ENCODE measurements at places on chromosomes 2 and 18. TPM values are rescaled to one million over a fixed set of nuclear protein-coding genes. Genes with fewer than 3 reads are reported as not detected.

DNA sequence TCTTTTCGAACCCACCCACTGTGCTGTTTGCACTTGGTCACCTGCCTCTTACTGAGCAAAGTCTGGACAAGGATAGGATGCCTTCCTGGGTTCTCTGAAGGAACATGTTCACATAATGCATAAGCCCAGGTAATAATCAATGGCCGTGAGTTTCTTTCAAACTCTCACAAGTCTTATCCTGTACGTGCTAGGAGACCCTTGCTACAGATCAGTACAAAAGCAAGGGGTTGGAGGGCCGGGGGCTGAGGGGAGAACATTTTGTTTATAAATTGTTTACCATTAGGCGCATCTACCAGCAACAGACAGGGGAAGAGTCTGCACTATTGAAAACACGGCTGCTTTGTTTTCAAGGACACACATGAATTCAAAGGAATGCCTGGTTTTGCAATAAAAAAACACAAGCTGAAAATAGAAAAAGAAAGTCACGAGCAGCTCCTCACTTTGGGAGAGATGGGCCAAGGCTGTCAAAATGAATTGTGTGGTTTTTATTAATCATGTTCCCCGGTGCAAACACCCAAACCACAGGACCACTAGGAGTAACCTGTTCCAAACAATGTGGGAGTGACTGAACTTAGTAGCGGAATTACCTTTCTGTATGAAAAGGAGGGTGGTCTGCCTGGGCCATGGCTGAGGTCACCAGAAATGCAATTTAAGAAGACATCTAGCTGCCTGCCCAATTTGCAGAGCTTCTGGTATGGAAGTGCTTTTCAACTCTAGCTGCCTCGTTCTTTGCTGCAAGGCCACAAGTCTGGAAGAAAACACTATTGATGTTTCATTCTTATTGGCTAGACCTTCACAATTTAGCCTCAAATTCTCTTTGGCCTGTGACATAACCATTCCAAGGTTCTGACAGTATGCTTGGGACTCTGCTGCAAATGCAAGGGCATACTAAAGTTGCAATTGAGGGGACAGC lies 73.5 kb downstream of the CCBE1 start:
- DNase-seq = no peak

DYNAP gene
- not detected for total RNA-seq

AKAIN1 gene
- total RNA-seq = not detected

- no peak for DNase-seq
Measured at GRCh38 chr2:180513389-180513788, 467.0 kb upstream of the UBE2E3 start.

DNA sequence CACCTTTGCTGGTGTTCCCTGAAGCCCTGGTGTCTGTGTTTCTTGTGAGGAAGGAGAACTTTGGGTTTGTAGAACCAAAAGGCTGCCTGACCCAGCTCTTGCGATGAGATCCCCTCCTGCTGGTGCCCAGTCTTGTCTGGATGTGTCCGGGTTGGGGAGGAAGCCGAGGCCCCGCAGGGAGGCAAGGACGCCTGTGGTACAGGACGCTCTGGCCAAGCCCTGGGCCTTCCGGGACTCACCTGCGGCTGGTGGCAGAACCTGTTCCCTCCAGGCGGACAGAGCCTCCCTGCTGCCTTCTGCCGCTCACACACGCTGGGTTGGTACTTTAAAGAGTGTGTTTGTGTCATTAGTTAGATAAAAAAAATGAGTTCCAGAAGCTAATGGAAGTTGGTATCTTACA lies 616.2 kb downstream of the GALR1 start:
- DNase-seq = no peak

- DNase-seq = no peak
Measured at GRCh38 chr2:127386246-127386645, 1.5 kb downstream of the MAP3K2 start.

PRSS56 gene
- total RNA-seq = not detected

SPR gene
- 4.4 TPM for total RNA-seq

DNA sequence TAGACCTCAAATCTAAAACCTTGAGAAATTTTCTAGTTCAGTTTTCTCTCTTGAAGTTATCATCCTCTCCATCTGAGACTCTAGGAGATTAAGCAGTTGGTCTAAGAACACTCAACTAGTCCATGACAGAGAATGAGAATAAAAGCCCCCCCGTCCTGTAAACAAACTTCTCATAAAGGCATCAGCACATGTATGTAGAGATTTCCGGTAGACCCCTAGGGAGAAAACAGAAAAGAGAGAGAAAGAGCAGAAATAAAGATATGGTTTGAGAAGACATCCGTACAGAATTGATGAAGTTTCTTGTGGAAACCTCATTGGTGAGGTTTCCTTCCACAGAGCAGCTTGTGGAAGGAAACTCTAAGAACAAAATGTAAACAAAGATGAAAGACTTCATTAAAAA lies 3.2 kb upstream of the GPR155 start:
- no peak for DNase-seq

IL1RL2 gene
- total RNA-seq = not detected

CTLA4 gene
- not detected for total RNA-seq

- DNase-seq = no peak
Measured at GRCh38 chr2:200962811-200963123, 693 bp downstream of the ORC2 start.

DNA sequence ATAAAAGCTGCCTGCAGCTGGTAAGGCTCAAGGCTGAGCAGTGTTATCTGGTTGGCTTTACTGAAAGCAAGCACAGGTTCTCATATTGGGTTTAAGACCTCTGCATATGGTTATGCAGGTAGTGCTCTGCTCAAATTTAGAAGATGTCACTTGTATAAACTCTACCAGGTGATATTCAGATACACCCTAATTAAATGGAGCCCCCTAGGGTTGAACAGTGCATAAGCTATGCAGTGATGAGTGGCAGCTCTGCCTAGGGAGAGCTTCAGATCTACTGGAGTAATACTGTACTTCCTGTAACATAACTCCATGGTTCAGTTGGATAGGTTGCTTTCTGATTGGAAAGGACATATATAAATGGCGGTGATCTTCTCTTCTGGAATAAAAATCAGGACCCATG lies 222.7 kb downstream of the CYRIA start:
- no peak for DNase-seq

DNA sequence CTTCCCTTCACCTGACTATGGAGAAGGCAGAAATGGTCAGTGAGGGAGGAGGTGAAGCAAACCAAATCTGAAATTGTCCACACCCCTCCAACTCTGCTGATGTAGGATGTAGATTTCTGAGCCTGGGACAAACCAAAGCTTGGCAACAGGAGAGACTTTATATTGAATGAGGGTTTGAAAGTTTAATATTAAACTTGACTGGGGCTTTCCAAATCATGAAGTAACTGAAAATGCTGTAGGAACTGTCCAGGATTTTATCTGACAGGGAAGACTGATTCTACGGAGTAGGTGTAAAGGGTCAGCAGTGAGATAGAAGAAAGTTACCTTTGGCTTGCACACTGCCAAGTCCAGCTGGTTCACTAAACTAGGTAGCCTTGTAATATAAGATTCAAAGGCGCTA lies 194.5 kb downstream of the TDRD15 start:
- no peak for DNase-seq

GRCh38 chr2:30747206-30747605 lies 60.0 kb downstream of the CAPN13 start:
- DNase-seq = no peak

- DNase-seq = peak; percentile 70
Measured at GRCh38 chr2:626491-627339, 50.5 kb downstream of the TMEM18 start.

DNA sequence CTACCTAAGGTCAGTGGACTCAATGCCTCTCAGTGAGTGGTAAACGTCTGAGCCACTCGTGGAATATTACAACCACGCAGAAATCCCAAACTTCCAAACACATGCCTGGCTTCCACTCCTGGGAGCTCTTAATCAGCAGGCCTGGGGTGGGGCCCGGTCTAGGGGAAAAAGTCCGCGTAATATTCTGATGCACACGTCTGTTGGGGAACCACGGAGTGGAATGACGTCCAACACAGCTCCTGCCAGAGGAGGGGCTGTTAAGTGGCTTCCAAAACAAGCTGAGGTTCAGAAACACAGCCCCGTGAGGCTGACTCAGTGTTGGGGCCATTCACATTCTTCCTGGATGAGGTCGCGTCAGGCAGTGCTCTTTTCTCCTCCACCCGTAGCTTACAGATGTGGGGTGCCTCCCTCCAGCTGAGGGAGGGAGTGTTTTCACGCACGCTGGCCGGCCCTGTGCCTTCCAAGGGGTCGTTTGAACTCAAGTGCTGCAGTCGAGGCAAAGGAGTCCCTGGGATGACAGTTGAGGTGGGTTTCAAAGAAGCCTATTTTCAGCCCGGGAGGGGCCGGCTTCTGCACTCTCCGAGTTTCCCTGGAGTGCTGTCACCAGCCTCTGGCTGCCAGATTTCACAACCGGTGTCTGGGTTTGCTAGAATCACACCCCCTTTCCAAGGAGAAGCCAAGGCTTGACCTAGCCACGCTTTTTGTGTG lies 73.1 kb downstream of the ACKR3 start:
- DNase-seq = no peak

DNA sequence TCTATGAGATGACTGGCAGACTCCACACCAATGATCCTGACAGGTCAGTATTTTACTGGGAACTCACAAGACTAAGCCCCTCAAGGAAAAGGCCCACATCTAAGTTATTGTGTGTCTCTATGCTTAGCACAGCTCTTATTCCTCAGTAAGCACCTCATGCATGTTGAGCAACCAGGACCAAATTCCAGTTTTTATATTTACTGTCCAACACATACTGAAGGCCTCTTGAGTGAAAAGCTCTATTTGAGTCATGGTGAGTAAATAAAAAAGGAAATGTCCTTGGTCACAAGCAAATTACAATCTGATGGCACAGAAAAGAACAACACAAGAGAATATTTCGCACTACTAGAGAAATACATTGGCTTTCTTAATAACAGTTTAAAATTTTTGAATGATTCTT lies 87.9 kb upstream of the ETAA1 start:
- no peak for DNase-seq

- DNase-seq = no peak
Measured at GRCh38 chr18:56021809-56022195, 433.8 kb upstream of the TCF4 start.

DNA sequence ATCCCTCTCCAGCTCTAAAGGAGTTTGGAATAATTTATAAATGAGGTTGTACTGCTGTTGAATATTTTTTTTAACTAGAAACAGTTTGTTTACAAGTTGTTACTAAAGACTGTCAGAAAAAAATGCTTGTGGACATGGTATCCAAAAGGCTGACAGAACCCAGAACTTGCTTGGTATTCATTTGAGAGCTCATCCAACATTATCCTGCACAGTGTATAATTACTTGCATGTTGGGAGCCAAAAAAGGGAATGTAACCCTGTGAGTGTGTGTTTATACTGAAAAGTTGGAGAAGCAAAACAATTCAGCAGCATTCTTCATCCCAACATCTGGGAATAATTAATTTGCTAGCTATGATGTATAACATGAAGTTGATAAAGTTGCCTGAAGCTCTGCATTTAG lies 42.1 kb upstream of the EHBP1 start:
- DNase-seq = no peak

- no peak for DNase-seq
Measured at GRCh38 chr2:177885828-177886466, 186.6 kb downstream of the PDE11A start.

DNA sequence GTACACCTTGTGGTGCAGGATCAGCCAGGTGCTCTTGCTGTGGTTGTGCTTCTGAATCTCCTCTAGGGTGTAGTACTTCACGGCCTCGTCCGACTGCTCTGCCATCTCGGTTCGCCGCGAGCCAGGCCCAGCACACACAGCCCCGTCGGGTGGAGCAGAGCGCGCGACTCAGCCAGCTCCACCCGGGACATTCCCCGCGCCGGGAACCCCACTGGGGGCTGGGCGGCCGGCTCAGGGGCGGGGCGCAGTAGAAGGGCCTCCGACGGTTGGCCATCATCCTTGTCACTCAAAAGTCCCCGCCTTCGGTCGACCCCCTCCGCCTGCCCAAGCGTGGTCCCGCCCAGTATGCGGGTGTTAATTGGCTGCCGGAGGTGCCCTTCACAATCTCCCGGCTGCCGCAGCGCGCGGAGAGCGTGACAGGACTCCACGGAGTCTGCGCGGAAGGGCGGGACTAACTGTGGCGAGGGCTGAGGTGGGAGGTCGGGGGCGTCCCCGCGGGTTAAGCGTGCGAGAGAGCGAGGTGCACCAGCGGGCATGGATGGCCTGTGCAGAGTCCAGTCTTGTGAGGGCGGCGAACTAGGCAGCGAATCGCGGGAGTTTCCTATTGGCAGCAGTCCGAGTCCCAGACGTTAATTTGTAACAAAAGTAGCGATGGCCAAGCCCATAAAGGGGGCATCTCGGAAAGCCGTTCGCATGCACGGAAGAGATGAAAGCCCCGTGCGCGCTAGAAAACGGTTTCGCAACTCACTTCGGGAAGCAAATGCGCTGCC lies at the start of gene CYB5A:
Gene CYB5A, minus strand, starts transcription at position 193 of the 770 bp plus-strand sequence. Its CDS starts 88 bp downstream, at position 105.
- DNase-seq = peak; percentile 96

DNA sequence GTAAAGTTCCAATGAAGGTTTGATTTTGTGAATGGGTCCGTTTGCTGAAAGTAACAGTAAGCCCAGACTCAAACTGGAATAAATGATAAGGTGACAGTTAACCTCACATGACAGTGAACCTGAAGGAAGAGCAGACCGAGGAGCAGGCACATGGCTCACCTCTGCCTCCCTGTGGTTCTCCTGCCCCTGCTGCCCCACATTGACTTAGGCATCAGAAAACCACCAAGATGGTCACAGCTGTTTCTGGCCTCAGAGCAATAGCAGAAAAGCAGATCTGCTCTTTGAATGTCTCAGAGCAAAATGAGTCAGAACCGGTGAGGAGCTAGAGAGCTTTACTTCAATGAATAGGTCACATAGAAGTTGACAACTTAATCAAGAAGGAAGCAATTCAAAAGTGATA lies 487.6 kb downstream of the METTL4 start:
- peak; percentile 8 for DNase-seq

DNA sequence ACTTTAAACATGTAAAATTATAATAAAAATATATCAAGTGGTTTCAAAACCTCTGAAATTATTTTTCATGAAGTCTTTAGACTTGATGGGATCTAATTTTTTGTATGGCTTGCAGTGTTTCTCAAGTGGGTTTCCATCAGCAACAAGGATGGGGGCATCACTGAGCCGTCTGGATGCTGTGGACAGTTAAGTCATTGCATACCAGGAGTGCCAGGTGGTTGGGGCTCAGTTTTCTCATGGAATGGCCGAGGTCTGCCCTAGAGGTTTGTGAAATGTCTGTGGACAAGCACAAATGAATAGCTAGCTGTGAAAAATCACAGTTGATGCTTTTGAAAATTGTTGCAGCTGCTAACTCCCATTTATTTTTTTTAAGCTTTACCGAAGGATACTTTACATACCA lies 1.7 kb downstream of the PRELID3A start:
- no peak for DNase-seq

- no peak for DNase-seq
Measured at GRCh38 chr2:60857056-60857455, 24.3 kb upstream of the REL start.

GRCh38 chr2:46487667-46488335 lies 8.4 kb downstream of the TMEM247 start:
- DNase-seq = no peak

FECH gene
- total RNA-seq = 10.9 TPM

GRCh38 chr2:191641609-191642008 lies 36.3 kb upstream of the NABP1 start:
- DNase-seq = no peak

- no peak for DNase-seq
Measured at GRCh38 chr2:11435036-11435435, 30.9 kb downstream of the E2F6 start.

Measured in neural progenitor cell (in vitro differentiated cells).